ENCODE measurements at places on chromosomes 13 and 19.

- no peak for DNase-seq
Observed at GRCh38 chr13:48006396-48006795, 5.3 kb upstream of the SUCLA2 start.

GRCh38 chr13:27621116-27621365 is 651 bp upstream of the POLR1D start:
- DNase-seq = no peak

GRCh38 chr13:46609726-46610125 is 56.8 kb downstream of the LRCH1 start:
- DNase-seq = no peak

GRCh38 chr13:28001837-28002473 is 13.5 kb upstream of the URAD start:
- DNase-seq = no peak

- DNase-seq = peak; percentile 67
Observed at GRCh38 chr19:39401549-39402345, 4.9 kb upstream of the ZFP36 start.

GRCh38 chr19:14479309-14479974 is 4.3 kb upstream of the PTGER1 start:
- no peak for DNase-seq

GRCh38 chr13:42377640-42378382 is 105.9 kb downstream of the AKAP11 start:
- no peak for DNase-seq

GRCh38 chr19:4380254-4380727 is 20.1 kb downstream of the SH3GL1 start:
- DNase-seq = no peak

DNA sequence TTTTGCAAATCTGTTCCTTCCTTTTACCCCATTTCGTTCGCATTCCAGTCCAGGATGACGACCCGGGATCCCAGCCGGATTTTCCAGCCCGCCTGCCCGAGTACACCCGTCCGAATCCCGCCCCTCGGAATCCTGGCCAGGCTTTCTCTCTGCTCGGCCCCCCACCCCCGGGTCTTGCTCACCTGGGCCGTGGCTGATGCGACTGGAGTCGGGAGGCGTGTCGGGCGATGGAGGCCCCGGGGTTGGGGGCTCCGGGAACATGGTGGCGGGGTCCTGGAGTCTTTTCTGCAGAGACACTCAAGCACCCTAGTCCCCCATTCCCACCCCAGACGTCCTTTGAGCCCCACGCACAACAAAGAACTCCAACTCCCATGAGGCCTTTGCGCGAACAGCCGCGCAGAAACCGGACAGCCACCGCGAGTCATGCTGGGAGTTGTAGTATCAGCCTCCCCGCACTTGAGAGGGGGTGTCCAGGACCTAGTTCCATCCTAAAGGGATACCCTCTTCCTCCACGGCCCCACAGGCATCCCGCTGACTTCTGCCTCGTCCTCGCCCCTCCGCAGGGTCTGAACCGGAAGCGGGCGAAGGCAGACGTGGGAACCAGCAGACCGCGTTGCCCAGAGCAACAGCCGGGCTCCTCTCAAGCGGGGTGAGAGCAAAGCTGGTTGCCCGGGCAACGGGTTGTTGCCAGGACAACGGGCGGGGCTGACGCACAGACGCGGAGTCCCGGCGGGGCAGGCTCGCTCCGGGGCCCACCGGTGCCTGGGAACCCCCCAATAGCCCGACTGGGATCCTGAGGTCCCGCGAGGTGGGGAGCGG is 1.1 kb downstream of the SYT5 start:
- DNase-seq = peak; percentile 83

DNA sequence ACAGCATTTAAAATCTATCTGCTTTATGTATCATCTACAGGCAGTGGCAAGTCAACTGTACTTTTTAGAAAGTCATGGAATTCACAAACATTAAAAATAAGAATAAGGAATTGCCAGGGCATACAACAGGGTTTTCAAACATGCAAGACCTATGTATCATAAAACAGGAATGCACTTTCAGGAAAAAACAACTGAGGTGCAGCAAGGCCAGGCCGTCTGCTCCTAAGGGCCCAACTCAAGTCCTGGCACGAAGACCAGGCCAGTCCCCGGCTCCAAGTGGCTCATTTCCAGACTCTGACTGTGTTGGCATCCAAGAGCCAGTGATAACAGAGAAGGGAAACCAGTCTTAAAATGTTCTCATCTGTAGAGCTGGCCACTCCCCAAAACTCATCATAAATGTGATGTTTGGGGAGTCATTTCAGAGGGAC is 7.1 kb downstream of the RFX2 start:
- DNase-seq = no peak

DNA sequence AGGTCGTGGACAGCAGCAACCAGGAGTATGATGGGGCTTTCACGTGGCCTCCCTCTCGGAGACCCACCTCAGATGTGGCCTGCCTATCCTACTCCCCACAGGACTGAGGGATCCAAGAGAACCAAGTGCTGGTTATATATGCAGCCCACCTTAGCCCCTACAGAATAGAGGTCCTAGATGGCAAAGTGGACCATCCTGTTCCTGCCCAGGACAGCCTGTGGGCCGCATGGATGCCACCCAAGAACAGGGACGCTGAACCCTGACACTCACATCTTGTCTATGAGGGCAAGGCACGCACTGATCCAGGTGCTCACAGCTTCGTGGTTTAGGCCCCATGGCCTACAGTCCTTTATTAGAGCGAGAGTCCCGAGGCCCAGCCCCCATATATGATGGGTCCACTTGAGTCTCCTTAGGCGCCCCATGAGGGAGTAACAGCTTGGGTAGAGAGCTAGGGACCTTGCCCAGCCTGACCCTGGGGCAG is 1.5 kb upstream of the SLC27A5 start:
- no peak for DNase-seq

- DNase-seq = no peak
Observed at GRCh38 chr13:110855363-110855762, 59.5 kb downstream of the ANKRD10 start.

DNA sequence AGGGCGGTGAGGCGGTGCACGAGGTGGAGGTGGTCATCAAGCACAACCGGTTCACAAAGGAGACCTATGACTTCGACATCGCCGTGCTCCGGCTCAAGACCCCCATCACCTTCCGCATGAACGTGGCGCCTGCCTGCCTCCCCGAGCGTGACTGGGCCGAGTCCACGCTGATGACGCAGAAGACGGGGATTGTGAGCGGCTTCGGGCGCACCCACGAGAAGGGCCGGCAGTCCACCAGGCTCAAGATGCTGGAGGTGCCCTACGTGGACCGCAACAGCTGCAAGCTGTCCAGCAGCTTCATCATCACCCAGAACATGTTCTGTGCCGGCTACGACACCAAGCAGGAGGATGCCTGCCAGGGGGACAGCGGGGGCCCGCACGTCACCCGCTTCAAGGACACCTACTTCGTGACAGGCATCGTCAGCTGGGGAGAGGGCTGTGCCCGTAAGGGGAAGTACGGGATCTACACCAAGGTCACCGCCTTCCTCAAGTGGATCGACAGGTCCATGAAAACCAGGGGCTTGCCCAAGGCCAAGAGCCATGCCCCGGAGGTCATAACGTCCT is 9.4 kb upstream of the PROZ start:
- no peak for DNase-seq

DNA sequence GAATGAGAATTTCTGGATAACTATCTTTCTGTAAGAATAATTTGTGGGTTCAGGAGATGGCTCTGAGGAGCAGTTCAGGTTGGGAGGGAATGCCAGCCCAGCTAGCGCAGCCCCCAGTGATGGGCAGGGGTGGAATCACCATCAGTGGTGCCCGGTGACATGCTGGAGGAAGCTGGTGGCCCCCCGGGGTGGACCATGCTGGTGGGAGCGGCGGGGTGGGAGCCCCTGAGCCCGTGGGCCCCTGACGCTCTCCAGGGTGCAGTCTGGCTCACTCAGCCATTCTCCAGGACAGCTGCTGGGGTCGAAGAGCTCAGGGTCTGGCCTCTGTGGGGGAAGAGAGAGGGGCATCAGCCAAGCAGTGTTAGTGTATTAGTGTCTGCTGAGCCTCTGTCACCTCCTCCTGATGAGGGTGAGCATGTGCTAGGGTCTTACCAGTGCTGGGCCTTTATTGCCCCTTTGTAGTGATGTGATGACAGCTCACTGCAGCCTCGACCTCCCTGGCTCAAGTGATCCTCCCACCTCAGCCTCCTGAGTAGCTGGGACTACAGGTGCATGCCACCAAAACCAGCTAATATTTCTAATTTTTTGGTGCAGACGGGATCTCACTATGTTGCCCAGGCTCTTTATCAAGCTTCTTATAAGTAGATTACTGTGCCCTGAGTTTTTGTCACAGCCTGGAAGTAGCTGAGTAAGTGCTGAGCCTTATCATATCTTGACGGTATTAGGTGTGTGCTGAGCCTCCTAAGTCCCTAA is 10.4 kb downstream of the HIPK4 start:
- DNase-seq = no peak

DNA sequence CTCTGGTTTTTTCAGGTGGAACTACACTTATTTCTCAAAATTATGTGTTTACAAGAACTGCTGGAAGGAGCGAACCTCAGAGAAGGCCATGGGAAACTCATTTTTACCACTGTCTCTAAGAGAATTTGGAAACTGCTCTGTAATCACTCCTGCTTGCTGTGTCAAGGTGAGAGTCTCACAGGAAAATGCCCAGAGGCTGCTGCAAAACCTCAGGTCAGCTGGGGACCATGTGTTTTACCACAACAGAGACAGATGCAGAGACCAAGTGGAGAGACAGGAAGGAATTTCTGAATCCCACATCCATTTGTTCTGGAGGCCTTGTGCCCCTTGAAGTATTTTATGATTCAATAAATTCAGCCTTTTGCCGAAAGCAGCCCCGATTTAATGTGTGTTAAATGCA is 743.8 kb upstream of the SLC10A2 start:
- no peak for DNase-seq

- DNase-seq = no peak
Observed at GRCh38 chr19:42203700-42204099, 13.8 kb downstream of the DEDD2 start.

GRCh38 chr13:42258747-42259146 is 13.2 kb upstream of the AKAP11 start:
- DNase-seq = no peak

DNA sequence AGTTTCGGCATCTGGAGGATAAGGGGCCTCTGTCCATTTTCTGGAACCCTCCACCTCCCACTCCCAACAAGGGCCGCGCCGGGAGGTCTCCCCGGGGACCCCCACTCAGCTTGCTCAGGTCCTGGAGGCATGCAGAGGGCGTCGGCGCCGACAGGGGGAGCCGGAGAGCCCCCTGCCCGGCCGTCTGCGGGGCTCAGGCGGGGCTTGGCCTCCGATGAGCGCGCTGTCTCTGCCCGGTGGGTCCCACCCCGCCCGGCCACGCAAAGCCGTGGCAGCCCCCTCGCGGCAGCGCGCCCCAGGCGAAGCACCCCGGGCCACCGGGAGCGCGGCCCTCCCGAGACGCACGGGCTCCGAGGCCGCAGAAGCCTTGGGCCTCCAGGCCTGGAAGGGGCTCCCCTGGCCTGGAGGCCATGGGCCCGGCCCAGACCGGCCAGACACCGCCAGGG is 149.7 kb upstream of the ZNF536 start:
- DNase-seq = no peak

GRCh38 chr19:46678110-46678732 is 17.2 kb upstream of the DACT3 start:
- peak; percentile 10 for DNase-seq

DNA sequence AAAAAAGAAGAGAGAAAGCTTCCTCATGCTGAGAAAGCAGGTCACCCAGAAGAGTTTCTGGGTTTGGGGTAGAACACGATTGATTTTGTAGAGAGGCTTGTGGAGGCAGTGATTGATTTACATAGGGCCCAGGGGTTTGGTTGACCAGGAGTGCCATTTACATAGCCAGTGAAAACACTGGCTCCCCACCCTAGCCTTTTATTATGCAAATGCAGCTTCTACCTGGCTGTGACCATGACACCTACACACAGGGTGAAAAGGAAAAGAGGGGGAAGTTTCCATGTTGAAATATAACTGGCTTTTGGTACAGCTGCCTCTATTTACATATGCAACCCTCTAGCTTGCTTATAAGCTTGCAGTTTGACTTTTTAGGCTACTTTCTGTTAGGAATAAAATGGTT is 62.0 kb downstream of the ZNF100 start:
- no peak for DNase-seq

DNA sequence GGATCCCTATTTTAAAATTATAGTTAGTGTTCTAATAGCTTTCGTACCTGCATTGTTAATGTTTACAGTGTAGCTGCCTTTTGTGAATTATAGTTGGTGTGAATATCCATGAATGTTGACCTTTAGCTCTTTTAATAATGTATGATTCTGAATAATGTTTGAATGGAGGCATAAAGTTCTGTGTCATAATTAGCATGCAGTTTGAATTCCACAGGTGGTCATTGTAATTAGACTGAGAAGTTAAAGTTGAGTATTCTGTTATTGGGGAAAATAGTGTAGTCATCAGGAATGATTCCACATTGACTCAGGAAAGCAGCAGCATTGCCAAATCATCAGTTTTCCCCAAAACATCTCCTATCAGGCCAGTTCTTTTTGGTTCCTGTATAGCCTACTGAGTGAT is 12.1 kb downstream of the GPR18 start:
- no peak for DNase-seq

DNA sequence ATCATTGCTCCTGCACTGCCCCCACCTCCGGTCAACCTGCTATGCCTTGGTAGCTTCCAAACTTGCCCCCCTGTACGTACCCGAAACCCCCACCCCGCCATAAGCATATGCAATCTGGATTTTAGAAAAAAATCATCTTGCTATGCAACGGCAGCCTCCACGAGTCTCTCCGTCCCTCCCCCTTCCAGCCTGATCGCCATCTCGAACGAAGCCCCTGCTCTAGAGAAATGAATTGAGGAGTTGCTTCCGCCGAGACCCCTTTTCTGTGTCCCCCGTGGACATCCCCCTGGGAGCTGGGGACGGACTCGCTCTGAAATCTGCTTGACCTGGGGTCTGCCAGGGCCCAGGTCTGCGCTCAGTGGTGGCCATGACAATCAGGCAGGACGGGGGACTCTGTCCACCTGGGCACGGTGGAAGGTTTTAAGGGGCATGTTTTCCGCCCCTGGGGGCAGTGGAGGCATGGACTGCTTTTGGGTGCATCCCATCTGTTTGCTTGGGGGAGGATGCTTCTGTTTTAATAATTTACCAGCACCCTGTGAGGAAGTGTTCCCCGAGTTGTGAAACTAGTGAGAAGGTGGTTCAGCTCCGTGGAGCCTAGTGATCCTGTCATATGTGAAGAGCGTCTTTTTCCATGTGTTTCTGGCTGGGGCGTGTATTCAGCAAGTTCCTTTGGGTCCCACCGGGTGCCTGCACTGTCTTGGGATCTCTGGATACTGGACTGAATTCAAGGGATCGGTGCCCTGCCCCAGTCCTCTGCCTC is 1.0 kb downstream of the KDM4B start:
- DNase-seq = no peak

DNA sequence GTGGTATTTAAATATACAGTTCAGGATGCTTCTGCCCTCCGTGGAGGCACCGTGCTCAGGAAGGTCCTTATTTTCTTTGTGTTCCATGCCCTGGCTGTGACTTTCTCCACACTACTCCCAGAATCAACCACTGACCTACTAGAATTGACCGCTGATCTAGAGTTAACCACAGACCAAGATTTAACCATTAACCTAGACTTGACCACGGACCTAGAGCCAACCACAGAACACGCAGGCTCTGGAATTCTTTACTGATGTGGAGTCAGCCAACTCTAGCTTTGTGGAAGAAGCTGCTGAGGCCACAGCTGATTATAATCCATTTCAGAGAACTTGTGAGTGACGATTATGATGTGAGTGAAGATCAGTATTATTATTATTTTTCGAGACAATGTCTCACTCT is 18.0 kb downstream of the GTF2F2 start:
- DNase-seq = no peak
